Activated CD4-positive, alpha-beta T cell treated with anti-CD3 and anti-CD28 coated beads for 36 hours (primary cell): ENCODE measurements at places on chromosomes 7 and 10. TPM values are rescaled to one million over a fixed set of nuclear protein-coding genes. Genes with fewer than 3 reads are reported as not detected.

GRCh38 chr10:71576842-71577241 is 142.7 kb downstream of the C10orf105 start:
- H3K4me1 ChIP-seq = no peaks in the 10 kb centered on the region
- no peak for DNase-seq
- no peak overlapping the region for H3K27ac ChIP-seq
- no peaks in the 10 kb centered on the region for H3K36me3 ChIP-seq
- H3K27me3 ChIP-seq = no peaks in the 10 kb centered on the region
- no peak overlapping the region for H3K4me3 ChIP-seq

GRCh38 chr10:21396889-21397288 is 128.6 kb downstream of the SKIDA1 start:
- peaks cover 2% of the 10 kb centered on the region for H3K4me1 ChIP-seq
- no peak overlapping the region for H3K4me3 ChIP-seq
- H3K36me3 ChIP-seq = no peaks in the 10 kb centered on the region
- no peaks in the 10 kb centered on the region for H3K27me3 ChIP-seq
- DNase-seq = no peak

DNA sequence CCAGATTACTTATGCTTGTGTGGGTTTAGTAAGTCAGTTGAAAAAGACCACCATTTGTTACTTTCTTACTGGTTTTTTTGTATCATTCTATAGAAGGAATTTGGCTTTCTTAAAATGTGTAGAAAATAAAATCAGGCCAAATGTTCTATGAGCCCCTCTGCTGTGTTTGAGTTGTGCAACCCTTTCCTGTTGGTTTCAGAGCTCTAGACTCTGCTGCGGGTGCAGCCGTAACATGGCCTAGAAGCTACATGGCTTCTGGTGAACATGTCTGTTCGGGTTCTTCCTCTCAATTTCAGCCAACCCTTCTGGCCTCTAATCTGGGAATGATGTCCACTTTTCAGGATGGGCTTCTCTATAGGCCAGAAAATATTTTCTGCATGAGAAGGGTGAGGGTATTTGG is 56.6 kb upstream of the RAB18 start:
- no peaks in the 10 kb centered on the region for H3K36me3 ChIP-seq
- no peak overlapping the region for H3K27ac ChIP-seq
- H3K4me1 ChIP-seq = peaks cover 4% of the 10 kb centered on the region
- H3K4me3 ChIP-seq = no peak overlapping the region
- no peaks in the 10 kb centered on the region for H3K27me3 ChIP-seq

GRCh38 chr7:24981171-24981951 is 1.4 kb upstream of the OSBPL3 start:
- H3K27ac ChIP-seq = peak overlapping the region; percentile 91
- H3K4me3 ChIP-seq = peak overlapping the region; percentile 90
- DNase-seq = peak; percentile 78

DNA sequence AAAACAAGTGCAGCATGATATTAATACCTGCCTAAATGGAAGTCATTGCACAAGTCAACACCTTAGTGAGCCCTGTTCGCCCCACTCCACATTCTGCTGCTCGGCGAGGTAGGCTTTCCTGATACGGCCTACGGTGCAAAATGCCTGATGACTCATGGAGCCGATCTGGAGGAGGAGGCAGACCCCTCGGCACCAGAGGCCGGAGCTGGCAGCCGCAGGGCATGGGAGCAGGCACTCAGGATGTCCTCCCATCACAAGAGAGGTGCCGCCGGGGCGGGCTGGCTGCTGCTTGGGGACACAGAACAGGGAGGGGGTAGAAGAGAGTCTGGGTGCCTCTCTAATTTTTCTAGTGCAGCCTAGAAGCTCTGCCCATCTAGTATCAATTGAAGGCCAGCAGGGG is 418.5 kb upstream of the MGMT start:
- H3K27me3 ChIP-seq = peaks cover 3% of the 10 kb centered on the region
- no peak for DNase-seq
- no peak overlapping the region for H3K4me3 ChIP-seq
- no peaks in the 10 kb centered on the region for H3K36me3 ChIP-seq

- peaks cover 10% of the 10 kb centered on the region for H3K4me1 ChIP-seq
- H3K4me3 ChIP-seq = no peak overlapping the region
- no peaks in the 10 kb centered on the region for H3K36me3 ChIP-seq
- H3K27me3 ChIP-seq = no peaks in the 10 kb centered on the region
- DNase-seq = no peak
These were observed 137.2 kb upstream of the EFCAB10 start for GRCh38 chr7:105718511-105718925.

DNA sequence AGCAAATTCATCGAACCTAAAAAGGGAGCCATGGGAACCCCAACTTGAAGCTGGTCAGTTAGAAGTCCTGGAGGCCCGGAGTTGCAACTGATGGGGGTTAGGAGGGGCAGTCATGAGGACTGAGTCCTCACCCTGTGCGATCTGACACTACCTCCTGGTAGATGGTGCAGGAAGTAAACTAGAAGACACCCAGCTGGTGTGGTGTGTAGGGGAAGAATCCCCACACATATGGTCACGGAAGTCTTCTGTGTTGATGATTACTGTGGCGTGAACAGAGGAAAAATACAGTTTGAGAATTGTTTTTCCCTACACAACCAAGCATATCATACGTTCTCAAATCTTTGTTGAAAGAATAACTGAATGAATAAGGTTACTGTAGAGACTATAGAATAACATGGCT is 164.6 kb upstream of the KCTD7 start:
- H3K4me3 ChIP-seq = no peak overlapping the region
- H3K4me1 ChIP-seq = peaks cover 24% of the 10 kb centered on the region

DNA sequence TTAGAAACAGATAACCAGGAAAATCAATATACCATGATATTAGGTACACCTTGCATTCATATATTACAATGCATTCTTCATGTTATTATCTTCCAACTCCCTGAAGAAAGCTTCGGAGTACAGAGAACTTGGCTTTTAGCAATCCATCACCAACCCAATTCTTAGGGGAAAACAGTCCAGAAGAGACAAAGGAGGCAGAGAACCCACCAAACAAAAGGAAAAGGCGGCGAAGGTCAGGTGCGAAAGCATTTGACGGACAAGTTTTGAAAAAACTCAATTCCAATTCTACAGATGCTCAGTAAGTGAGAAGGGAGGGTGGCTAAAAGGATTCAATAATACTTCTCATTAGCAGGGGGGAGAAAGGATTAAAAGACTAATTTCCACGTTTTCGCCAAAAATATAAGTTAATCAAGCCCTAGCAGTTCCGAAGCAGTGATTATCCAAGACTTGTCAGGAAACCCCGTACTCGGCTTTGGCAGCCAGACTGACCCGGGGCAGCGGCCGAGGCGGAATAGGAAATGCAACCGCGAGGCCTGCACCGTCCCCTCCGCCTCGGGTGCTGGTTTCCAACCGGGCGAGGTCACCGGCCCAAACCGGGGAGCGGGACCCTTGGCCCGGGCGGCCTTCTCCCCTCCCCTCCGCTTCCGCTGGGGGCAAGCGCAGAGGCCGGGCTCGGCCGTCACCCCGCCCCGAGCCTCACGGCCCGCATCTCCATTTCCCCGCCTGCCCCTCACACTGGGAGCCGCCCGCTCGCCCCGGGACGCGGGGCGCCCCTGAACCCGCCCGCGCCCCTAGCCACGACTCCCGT is 747 bp downstream of the GDI2 start:
- no peaks in the 10 kb centered on the region for H3K27me3 ChIP-seq
- DNase-seq = peak; percentile 58
- peaks cover 64% of the 10 kb centered on the region for H3K4me1 ChIP-seq

DNA sequence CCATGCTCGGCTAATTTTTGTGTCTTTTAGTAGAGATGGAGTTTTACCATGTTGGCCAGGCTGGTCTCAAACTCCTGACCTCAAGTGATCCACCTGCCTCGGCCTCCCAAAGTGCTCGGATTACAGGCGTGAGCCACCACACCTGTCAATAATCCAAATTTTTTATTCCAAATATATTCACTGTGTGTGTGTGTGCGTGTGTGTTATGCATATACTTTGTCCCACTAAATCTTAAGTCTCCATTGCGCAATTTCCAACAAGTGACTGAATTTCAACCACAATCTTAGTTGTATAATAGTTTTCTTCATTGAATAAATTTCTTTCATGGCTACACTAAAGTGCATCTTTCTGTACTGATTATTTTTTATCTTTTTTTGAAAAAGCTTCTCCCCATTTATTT is 2.7 kb downstream of the KRIT1 start:
- H3K36me3 ChIP-seq = peaks cover 10% of the 10 kb centered on the region
- H3K4me1 ChIP-seq = peaks cover 22% of the 10 kb centered on the region
- H3K27me3 ChIP-seq = no peaks in the 10 kb centered on the region
- no peak overlapping the region for H3K4me3 ChIP-seq
- no peak for DNase-seq
- H3K27ac ChIP-seq = no peak overlapping the region

Gene DENND2A
- total RNA-seq = not detected

Gene PNLIP
- not detected for total RNA-seq

Gene CYP3A4
- total RNA-seq = not detected
